ENCODE measurements at places on chromosomes 13 and 19.

DNA sequence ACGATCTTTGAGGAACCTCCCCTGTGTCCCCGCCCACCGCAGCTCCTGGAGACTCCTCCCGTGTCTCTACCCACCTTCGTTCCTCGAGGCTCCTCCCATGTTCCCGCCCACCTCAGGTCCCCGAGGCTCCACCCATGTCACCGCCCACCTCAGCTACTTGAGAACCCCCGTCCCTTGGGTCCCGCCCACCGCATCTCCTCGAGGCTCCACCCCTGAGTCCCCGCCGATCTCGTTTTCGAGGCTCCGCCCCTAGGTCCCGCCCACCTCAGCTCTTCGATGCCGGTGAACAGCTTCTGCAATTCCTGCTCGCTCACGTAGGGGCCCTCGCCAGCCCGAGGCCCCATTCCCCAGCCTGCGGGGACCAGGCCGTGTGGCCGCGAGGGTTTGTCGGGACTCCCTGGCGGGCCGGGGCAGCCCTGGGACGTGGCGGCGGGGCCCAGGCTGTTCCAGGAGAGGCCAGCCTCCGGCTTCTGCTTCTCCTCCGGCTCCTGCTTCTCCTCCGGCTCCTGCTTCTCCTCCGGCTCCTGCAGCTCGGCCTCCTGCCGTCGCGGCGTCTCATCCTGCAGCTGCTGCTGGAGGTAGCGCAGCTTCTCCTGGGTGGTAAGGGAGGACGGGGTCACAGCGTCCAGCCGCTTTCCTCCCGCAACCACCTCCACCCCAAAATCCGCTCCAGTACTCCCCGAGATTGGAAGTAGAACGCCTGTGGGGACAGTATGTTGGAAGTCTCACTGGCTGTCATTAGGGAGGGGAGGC is 16.7 kb downstream of the TSKS start:
- DNase-seq: no peak

DNA sequence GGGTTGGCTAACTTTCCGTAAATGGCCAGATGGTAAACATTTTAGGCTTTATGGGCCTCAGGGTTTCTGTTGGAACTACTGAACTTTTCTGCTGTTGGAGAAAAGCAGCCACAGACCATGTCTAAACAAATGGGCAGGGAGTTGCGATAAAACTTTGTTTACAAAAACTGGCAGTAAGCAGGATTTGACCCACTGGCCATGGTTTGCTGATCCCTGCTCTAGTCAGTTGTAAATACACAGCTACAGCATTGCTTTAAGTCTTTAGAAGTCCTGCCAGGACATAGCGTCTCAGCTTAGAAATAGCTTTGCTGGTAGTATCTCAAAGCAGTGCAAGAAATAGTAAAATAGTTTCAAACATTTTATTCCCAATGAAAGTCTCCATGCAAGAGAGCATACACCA is 88.4 kb downstream of the NALCN start:
- DNase-seq: no peak

DNA sequence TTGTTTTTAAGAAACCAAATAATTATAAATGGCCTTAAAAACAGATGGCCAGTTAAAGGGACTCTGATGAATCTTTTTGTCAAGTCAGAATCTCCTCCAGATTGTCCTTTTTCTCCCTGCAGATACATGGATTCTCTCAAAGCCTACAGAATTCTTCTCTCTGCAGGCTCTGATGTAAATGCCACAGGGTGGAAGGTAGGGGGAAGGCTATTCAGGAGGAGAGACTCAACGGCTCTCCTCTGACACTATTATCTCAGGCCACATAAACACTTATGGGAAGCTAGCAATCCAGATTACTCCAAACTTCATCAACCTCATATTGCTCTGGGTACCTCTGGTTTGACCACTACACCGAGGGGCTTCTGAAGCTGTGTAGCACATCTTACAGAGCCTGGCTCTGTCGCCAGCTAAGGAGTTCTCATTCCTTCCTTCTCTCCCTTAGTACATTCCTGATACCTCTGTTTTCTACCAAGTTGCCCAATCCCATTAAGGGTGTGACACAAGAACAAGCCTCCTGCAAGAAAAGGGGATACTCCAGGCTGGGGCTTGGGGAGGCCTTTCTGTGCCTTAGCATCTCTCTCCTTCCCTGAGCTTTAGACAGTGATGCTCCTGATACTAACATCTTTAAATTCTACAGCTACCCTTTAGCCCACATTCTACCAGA is 14.9 kb downstream of the LCP1 start:
- DNase-seq: no peak

DNA sequence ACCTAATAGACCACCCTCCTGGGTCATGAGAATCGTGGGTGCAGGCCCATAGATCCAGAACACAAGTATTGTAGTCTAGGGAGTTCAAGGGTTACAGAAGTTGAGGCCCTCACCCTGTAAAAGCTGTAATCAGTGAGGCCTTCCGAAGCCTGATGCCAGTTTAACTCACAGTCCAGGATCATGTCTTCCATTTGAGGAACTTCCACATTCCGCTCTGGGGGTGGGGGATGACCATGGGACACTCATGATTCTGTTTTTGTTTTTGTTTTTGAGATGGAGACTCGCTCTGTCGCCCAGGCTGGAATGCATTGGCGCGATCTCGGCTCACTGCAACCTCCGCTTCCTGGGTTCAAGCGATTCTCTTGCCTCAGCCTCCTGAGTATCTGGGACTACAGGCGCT is 1.7 kb upstream of the RASIP1 start:
- DNase-seq: no peak

GRCh38 chr19:10290876-10291553 is 1.3 kb downstream of the ICAM5 start:
- DNase-seq: no peak

DNA sequence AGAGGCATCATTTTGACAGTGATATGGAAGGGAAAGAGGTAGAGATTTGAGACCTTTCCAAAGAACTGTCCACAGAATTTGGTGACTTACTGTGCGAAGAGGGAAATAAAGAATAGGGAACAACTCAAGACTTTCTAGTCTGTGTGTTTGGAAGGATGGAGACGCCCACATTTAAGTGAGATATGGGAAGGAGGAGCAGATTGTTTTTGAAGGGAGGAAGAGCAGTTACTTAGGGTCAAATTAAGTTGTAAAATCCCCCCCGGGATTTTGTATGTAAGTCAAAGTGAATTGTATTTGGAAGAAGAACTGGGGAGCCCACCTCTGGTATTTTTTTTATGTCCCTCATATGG is 1.2 kb downstream of the USPL1 start:
- DNase-seq: no peak

DNA sequence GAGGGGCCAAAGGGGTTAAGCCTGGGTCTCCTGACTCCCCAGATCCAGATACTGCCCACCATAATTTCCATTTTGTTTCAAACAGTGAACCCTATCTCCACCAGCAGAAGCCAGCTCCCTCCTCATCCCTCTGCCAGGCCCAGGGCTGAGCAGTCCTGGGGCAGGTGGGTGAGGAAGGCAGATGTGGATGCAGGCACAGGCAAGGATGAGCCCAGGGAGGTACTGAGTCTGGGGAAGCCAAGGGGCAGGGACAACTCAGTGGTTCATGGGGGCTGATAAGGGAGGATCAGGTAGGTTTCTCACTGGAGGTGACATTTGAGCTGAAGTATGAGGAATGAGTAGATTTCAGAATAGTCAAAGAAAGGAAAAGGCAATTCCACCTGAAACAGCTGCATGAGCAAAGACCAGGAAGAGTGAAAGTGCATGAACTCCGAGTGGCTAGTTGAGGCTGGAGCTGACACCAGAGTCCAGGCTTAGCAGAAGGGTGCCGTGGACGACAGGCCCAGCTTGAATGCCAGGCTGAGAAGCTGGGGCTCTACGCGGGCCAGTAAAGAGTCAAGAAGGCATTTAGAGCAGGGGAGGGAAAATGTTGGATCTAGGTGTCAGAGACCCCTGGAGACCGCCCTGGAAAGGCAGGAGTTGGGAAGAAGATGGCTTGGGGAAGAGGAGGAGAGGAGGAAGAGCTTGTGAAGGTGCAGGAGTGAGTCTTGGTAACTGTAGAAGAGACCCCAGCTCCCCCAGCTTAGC is 10.3 kb downstream of the CIC start:
- no peak for DNase-seq

DNA sequence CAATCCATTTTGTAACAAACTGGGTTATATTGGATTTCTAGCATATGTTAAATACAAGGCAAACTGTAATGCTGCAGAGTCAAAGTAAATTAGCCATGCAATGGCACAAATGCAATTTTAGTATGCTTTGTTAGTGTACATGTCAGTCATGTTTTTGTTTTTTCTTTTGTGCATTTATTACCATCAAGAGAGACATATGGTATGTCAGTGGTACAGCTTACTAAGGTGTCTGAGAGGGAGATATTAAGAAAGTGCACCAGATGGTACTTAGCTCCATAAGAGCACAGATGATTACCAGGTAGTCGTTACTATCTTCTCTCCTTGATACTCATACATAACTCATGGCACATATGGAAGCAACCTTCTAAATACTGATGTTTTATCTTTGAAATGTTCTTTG is 550.3 kb downstream of the GPC5 start:
- no peak for DNase-seq

DNA sequence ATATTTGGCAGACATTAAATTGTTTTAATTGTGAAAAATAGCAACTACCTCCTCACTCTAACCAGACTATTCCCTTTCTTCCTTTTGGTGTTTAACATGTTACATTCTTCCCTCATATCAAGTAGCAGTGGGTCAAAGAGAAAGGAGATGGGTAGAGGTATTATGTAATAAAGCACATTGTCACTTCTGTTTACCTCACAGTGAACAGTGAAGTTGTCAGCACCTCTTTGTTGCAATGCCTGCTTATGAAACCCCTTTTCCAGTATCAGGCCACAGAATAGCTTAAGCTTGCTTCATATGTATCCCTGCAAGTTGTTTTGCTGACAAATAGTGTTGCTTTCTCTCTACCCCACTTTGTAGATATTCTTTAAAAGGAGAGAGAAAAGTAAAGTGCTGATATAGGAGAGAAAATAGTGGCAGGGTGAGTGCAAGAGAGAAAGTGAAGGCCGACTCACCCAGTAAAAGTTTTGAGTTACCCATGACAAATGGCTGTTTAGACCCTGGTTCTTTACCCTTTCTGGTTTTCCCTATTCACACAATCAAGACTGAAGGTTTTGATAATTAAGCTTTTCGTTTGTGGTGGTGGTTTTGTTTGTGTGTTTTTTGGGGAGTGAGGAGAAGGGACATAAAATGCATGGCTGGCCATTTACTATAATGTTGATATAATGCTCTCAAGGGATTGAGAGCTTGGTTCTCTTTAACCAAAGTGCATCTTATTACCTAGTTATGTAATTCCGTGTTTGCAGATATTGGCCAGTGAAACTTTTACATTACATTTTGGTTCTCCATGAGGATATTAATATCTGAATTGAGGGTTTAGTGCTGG is 3.7 kb downstream of the ITM2B start:
- DNase-seq: no peak

DNA sequence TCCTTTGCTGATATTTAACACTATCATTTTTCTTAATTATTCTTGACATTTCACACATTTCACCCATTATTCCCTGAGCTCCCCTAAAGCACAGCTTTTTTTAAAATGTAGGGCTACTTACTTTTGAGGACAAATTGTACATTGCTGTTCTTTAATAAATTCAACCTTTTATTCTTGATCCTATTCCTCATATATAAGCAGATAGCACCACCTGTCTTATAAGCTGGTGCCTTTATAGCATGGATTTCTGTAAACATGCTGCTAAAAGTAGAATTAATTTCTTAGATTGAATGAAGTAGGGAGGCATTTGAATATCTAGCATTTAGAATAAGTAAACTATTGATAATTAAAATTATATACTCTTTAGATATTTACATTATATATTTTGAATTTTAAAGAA is 603.4 kb upstream of the PCDH9 start:
- DNase-seq: no peak

GRCh38 chr19:30011051-30011578 is 69.1 kb downstream of the URI1 start:
- DNase-seq: no peak

DNA sequence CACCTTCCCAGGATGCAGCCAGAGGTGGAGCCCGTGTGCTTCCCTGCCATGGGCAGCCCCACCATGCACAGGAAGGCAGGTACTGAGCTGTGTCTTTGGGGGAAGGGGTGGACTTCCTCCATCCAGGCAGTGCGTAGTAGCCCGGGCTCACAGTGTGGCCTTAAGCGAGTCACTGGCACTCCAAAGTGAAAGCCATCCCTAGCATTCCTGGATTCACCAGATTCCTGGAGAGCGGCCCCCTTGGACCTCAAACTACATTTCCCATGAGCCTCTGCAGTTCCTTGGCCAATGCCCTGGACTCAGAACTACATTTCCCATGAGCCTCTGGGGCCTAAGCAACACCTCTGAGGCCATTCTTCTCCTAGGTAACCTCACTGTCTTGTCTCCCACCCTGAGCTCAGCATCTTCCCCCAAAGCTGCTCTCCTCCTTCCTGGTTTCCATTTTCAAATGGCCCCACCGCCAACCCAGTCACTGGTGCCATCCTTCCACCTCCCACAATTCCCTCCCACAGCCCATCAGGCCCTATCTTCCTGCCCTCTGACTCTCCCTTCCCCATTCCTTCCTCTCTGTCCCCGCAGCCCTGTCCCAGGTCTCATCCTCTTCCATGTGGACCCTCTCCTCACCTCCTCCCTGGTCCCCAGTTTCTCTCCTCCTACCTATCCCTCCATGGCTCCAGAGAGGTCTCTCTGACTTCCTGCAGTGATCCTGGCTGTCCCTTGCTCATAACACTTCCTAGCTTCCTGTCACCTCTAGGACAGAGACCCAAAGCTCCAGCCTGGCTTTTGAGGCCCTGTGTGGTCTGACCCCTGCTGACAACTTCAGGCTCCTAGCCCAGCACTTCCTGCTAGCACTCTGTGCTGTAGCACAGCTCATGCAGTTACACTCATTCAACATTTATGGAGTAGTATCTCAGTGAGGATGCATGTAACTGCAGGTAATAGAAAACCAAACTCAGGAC is at the start of gene C19orf81:
Gene C19orf81, plus strand, starts transcription at position 13 of the 959 bp plus-strand sequence. Its CDS starts 0 bp downstream, at position 13.
- no peak for DNase-seq

- DNase-seq: no peak
Measured at GRCh38 chr13:112067116-112067741, at the start of gene SOX1. TSS of gene SOX1 (plus strand) at chr13:112067149. CDS start at chr13:112067659, 510 bp downstream.

- no peak for DNase-seq
Measured at GRCh38 chr19:709965-710571, 1.3 kb downstream of the PALM start.

GRCh38 chr13:101423872-101424271 is 7.6 kb upstream of the NALCN start:
- DNase-seq: no peak

Data from activated T-helper 1 cell treated with anti-CD3 and anti-CD28 coated beads, Interleukin-2, amount 50 U/mL, for 16 hours (primary cell).